ENCODE measurements at places on chromosomes 4 and X.

GRCh38 chr4:7244331-7244665 is 52.0 kb downstream of the SORCS2 start:
- no peak for DNase-seq

- no peak for DNase-seq
Measured at GRCh38 chrX:124605511-124605910, 259.1 kb downstream of the SH2D1A start.

GRCh38 chr4:161907590-161907955 is 256.2 kb downstream of the FSTL5 start:
- no peak for DNase-seq

DNA sequence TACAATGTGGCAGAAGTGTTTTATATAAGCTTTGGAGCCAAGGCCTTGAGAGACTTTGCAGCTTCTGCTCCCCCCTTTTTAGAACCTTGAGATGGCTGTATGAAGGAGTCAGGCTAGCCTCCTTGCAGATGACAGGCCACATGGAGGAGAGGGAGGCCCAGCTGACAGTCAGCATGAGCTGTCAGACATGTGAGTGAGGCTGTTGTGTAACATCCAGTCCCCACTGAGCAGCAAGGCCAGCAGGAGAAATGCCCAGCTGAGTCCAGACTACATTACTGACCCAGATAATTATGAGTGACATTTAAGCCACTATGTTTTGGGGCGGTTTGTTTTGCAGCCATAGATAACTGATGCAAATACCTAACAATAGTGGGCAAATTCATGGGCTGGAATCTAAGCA is 515.3 kb upstream of the ARX start:
- no peak for DNase-seq

DNA sequence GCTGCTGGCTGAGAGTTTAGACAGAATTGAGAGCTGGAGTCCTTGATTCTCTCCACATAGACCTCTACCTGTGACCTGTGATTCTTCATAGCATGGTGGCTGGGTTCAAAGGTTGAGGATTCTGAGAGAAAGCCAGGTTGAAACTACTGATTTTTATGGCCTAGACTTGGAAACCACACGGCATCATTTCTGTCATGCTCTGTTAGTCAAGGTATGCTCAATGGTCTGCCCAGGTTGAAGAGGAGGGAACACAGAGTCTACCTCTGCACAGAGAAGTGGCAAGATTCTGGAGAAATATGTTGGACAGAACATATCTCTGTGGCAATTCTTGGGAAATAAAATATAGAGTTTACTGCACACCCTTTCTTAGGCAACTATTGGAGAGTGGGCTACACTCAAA is 57.2 kb upstream of the CXorf66 start:
- DNase-seq: no peak

- no peak for DNase-seq
Measured at GRCh38 chr4:31370866-31371465, 650.8 kb downstream of the PCDH7 start.

- no peak for DNase-seq
Measured at GRCh38 chr4:187019896-187020295, 296.2 kb upstream of the FAT1 start.

DNA sequence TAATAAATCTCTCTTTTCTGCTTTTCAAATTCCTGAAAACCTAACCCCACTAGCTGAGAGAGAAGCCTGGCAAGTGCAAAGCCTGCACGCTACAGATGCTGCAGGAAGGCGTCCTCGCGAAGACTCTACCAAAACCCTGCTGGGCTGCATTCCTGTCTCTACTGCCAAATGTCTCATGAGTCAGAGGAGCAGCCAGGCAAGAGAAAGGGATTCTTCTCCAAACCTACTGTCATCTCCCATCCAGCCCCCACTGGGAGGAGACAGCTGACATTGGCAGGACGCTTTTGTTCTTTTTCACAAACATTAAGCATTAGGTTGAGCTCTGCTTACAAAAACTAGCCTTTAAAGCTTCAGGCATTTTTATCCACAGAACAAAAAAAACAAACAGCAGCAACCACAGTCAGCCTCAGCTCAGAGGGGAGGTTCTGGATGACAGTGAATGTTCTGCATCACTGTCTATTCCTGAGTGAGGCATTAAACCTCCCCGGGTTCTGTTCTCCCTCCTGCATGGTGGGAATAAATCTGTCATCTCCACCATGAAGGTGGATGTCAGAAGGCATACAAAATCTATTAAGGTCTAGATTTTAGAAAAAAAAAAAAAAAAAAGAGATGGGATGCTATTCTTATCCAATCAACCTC is 18.0 kb downstream of the CRMP1 start:
- DNase-seq: no peak

DNA sequence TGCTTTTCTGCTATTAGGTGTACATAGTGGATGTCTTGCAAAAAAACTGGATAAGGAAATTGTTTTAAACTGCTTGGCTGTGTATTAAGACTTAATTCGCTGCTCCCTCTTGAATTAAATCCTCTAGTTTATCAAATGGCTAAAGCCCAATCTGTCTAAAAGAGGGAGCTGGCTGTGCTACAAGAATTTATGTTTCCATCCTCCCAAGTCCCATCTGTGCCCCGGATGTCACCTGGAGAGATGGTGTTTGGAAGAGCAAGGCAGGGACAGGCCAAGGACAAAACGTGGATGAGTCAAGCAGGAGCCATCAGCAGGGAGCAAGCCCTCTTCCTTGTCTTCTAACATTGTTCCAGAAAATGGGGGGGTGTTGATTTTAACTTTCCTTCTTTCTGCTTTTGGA is 171.3 kb upstream of the LCORL start:
- DNase-seq: no peak

DNA sequence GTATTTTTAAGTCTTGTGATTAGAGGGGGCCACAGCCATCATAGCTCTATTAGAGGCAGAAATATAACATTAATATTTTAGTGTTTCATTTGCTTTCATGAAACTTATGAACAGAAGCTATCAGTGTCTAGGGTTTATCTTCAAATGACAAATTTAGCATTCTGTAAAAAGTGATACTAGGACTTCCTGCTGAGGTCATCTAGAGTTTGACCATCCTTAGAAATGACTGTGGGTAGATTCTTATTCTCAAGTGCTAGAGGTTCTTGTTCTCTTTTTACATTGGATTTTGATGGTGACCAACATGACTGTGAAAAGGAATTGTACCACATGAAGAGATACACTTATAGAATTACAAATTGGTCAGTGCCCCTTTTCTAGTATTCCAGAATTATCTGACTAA is 568.6 kb downstream of the RPA4 start:
- no peak for DNase-seq

DNA sequence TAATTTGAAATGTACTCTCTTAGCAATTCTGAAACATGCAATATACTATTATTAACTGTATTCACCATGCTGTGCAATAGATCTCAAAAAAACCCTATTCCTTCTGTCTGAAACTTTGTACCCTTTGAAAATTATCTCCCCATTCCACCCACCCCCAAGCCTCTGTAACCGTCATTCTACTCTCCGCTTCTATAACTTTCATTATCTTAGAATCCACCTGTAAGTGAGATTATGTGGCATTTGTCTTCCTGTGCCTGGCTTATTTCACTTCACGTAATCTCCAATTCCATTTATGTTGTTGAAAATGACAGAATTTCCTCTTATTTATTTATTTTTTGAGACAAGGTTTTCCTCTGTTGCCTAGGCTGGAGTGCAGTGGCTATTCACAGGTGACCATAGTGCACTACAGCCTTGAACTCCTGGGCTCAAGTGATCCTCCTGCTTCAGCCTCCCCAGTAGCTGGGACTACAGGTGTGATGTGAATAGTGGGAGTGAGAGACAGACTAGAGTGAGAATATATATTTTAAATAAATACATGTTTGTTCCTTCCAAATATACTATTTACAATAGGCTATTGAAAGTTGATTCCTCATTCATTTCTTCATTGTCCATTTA is 30.5 kb downstream of the VSIG4 start:
- DNase-seq: no peak

DNA sequence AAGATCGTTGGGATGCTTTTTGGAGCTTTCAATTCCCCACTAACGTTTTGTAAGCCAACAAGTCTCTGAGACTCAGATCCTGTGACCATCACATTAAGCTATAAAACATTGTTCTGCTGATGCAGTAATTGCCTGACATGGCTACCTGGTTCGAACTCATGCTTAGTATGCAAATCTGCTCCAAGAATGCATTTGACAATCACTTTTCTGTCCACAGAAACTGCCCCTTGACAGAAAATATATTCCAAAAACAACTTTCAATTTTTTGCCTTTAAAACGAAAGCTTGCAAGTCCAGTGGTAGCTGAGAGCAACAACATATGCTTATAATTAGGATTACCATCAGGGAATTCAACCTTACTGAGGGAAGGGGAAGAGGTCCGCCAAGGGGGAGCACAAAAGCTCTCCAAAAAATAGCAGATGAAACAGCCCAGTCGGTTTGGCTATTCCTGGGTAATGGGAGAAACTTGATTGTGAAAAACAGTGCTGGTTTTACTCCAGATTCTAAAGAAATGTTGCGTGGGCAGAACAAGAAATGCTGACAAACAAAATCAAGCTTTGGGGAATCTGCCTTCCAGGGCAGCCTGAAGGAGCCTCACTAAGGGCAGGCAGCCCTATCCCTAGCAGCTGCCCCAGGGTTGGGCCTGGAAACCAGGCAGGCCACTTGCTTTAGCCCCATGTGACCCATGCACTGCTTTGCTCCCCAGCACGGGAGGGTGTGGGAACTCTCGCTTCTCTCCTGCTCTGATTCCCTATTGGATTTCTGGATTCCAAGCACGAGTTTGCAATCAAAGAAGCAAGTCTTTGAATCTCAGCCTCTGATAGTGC is 160.7 kb upstream of the LDB2 start:
- no peak for DNase-seq

- no peak for DNase-seq
Measured at GRCh38 chrX:134006484-134007161, 21.2 kb upstream of the GPC3 start.

- DNase-seq: no peak
Measured at GRCh38 chr4:146439437-146439836, 82.3 kb downstream of the SLC10A7 start.

GRCh38 chrX:15471028-15471427 is 22.1 kb downstream of the PIR start:
- no peak for DNase-seq

GRCh38 chr4:113534711-113535110 is 226.8 kb downstream of the CAMK2D start:
- no peak for DNase-seq

DNA sequence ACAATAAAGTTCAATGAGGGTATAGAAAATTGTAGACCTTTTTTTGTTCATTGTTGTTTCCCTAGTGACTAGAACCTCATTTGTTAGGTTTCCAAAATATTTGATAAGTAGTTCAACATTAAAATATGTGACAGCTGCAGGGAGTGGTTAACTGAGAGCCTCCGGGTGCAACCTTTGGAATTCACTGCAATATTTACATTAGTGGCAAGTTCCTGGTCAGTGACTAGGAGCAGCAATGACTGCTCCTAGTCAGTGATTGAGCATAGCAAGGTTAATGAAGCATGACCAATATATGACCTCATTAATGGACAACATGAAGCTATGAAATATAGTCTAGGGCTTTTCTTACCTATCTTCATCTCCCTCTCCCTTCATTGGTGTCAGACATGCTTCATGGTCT is 65.8 kb upstream of the FAM47A start:
- DNase-seq: no peak

DNA sequence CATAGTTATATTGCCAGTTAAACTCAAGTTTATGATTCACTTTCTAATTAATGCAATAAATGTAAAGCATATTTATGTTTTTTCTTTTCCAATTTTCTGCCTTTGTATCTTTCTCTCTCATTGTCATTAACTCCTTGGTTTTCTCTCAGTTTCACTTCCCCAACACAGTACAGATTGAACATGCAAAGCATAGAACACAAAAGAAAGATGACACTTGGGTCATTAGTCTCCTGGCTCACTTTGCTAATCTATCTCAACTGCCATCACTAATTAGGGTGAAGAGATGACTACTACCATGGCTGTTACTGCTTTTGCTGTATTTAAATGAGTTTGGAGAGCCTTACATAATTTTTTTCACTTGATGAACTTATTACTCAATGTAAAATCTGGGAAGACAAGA is 12.3 kb upstream of the NAA11 start:
- DNase-seq: no peak

GRCh38 chrX:56309881-56310280 is 77.7 kb downstream of the KLF8 start:
- no peak for DNase-seq

GRCh38 chrX:19555236-19555635 is 39.9 kb upstream of the MAP3K15 start:
- DNase-seq: no peak

GRCh38 chrX:11954176-11954575 is 184.1 kb upstream of the FRMPD4 start:
- no peak for DNase-seq

GRCh38 chr4:2320746-2321145 is 58.8 kb upstream of the MXD4 start:
- DNase-seq: no peak

- DNase-seq: no peak
Measured at GRCh38 chrX:108224727-108225621, 133.4 kb downstream of the ATG4A start.

GRCh38 chr4:53463340-53463739 is 85.9 kb downstream of the FIP1L1 start:
- no peak for DNase-seq

DNA sequence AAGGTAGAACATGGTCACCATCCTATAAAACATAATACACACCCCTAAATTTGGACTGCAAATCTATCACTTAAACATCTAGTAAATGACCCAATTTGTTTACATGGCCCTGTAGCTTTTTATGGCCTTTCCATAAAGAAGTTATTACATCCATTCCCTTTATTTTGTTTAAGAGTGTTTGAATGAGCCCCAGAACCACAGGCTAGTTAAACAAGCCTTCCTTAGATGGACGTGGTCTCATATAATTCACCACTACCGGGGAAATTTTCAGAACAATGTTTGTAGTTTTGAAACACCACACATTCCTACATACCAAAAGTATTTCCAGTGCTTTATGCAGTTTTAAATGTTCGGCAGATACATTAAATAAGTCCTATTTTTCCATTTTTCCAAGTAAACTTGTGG is 12.3 kb downstream of the PDGFC start:
- DNase-seq: no peak

- DNase-seq: no peak
Measured at GRCh38 chr4:147367891-147368290, 113.0 kb upstream of the EDNRA start.

GRCh38 chr4:4651811-4652755 is 110.2 kb upstream of the STX18 start:
- no peak for DNase-seq

DNA sequence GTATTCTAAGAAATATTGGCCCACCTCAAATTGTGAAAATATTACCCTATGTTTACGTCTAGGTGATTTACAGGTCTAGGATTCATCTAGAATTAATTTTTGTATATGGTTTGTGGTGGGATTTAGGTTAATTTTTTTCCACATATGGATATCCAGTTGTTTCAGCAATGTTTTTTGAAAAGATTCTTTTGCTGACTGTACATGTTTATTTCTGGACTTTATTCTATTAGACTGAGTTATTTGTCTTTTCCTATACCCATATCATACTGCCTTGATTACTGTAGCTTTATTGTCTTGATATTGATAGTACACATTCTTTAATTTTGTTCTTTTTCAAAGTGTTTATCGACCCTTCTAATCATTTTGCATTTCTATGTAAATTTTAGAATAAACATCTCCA is 83.5 kb downstream of the PRKG2 start:
- no peak for DNase-seq
